Stimulated activated CD4-positive, alpha-beta T cell treated with anti-CD3 and anti-CD28 coated beads, Interleukin-1b, Interleukin-23, amount 100 ng/mL, for 1 hour (primary cell): ENCODE measurements at places on chromosomes 7 and 10.

DNA sequence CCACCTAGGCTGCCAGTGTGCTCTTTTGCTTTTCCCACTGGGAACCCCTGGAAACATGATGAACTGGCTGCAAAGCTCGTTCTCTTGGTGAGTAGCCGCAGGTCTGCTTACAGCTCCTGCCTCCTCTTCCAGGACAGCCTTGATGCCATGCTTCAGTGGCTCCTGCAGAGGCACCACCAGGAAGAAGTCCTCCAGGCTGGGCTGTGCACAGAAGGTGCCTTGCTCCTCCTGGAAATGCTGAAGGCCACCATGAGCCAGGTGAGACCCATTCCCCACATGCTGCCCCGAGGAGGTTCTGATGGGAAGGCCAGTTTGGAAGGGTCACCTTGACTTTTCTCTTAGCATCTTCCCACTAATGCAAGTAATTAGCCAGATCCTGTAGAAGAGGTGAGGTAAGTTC is 125.8 kb downstream of the LRRC18 start:
- no peak for DNase-seq

- DNase-seq: no peak
Measured at GRCh38 chr10:131630772-131631258, 270.0 kb upstream of the PPP2R2D start.

GRCh38 chr10:97466755-97467154 is 20.8 kb downstream of the ZDHHC16 start:
- DNase-seq: no peak

DNA sequence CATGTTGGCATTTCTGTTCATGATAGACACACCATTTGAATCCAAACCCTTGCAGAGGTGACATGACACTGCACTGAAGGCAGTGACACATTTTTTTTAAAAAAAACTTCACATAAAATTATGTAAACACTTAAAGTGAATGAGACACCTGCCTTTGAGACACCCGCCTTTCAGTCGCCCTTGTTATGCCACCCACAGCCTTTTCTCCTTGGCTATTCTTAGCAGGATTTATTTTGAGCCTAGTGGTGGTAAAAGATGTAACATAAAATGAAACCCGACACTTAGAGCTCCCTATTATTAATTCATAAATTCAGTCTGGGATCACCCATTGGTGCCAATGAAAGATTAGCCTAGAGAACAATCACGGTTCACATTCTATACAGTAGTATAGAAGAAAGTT is 161.3 kb downstream of the DYNC1I1 start:
- no peak for DNase-seq

GRCh38 chr10:131009791-131010190 is 301.7 kb downstream of the TCERG1L start:
- DNase-seq: no peak

DNA sequence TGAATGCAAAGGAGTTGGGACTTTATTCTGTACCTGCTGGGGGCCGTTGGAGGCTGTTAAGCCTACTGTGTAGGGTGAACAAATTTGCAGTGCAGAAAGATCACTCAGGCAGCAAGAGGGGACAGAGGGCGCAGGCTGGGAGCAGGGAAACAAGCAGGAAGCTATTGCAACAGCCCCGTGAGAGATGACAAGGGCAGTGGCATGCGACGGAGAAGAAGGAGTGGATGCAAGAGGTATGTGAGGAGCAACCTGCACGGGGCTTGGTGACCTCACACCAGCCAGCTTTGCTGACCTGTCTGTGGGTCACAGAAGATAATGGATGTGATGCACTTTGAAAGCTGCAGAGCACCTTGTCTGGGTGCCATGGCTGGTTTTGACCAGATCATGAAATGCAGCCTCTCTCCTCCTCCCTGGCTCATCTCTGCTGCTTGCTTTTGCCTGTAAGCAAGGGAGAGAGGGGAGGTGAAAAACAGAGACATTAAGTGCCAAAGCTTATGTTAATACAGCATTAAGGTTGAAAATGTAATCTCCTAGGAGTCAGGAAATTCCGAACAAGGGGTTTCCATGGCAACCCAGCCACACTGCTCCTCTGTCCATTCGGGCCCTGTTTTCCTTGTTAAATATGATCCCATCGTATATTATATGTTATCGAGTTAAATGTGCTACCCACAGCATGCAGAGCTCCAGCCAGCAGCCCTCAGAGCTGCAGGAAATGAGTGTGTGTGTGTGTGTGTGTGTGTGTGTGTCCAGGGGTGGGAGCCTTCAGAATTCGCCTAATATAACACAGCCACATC is 314.3 kb upstream of the ZMIZ1 start:
- no peak for DNase-seq

GRCh38 chr10:92857904-92858514 is 9.7 kb downstream of the EXOC6 start:
- no peak for DNase-seq

DNA sequence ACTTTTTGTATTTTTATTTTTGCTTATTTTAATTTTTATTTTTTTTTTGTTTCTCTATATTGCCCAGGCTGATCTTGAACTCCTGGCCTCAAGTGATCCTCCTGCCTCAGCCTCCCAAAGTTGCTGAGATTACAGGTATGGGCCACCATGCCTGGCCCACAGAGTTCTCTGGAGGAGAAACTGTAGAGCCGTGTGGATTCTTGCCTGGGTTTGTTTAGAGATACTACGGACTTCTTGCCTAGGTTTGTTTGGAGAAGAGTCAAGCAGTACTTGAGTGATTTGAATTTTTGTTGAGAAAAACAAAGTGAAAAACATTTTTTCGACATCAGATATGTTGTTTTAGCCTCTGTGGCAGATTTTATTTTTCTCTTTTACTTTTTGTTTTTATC is 99.0 kb downstream of the CAMK1D start:
- DNase-seq: no peak

DNA sequence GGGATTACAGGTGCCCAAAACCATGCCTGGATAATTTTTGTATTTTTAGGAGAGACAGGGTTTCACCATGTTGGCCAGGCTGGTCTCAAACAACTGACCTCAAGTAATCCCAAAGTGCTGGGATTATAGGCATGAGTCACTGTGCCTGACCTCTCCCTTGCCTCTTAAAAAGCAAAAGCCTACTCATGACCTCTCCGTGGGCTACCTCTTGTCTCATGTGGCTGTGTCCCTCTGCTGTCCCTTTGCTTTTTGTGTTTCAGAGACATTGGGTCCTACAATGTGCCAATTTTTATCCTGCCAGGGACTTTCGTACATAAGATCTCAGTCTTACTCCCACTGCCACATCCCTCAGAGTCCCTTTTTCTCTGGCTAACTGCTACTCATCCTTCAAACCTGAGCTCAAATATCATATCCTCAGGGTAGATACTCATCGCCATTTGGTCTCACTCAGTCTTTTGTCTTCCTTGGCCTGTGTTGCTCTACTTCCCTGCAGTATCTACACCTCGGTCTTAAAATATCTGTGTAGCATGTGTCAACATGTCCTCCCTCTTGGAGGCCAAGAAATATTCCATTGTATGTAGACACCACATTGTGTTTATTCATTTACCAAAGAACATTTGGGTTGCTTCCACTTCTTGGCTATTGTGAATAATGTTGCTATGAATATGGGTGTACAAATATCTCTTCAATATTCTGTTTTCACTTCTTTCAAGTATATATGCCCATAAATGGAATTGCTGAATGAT is 465.0 kb upstream of the KLF6 start:
- no peak for DNase-seq

DNA sequence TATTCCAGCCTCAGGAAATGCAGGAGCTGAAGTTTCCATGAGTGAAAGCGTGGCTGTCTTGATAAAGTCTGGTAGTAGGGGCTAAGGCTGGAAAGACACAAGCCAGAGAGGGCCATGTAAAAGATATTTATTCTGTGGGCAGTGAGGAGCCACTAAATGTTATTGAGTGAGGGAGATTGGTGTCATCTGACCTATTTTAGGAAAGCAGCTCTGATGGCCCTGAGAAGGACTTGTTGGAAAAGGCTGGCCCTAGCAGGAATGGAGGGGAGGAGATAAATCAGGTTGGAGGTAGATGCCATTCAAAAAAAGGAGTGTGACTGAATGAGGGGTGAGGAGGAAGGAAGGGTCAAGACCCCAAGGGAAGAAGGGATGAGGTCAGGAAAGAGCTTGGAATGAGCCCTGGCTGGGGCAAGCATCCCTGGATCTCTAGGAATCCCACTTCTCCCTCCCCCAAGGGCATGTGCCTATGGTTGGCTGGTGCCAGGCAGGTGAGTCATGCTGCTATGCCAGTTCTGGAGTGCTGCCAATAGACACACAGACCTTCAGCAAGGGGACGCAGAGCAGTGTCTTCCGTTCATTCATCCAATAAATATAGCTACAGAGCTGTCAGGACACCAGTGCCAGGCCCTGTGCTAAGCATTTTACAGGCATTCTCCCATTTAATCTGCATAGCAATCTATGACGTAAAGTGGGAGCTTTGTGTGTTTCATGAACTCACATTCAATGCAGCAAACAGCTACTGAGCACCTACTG is 2.0 kb downstream of the ANKRD2 start:
- no peak for DNase-seq

DNA sequence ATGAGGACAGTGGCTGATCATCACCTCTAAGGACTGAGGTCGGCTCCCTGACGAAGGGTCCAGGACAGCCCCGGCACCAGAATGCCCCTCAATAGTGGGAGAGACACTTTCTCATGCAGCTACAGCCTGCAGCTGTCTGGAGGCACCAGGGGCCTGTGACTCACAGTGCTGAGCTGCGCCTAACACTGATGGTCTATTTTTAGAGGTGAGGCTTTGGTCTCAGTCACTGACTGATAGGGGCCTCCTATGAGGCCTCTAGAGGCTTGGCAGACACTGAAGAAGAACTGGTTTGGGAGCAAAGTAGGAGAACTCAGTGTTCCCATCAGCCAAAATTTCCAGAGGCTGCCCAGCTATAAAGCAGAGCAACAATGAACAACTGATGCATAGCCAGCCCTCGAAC is 130.1 kb downstream of the COBL start:
- no peak for DNase-seq

- DNase-seq: no peak
Measured at GRCh38 chr7:162632-163297, 29.6 kb upstream of the FAM20C start.

- DNase-seq: no peak
Measured at GRCh38 chr10:43401627-43402026, 7.4 kb downstream of the HNRNPF start.

GRCh38 chr10:114064151-114065048 is 20.7 kb downstream of the ADRB1 start:
- DNase-seq: no peak

DNA sequence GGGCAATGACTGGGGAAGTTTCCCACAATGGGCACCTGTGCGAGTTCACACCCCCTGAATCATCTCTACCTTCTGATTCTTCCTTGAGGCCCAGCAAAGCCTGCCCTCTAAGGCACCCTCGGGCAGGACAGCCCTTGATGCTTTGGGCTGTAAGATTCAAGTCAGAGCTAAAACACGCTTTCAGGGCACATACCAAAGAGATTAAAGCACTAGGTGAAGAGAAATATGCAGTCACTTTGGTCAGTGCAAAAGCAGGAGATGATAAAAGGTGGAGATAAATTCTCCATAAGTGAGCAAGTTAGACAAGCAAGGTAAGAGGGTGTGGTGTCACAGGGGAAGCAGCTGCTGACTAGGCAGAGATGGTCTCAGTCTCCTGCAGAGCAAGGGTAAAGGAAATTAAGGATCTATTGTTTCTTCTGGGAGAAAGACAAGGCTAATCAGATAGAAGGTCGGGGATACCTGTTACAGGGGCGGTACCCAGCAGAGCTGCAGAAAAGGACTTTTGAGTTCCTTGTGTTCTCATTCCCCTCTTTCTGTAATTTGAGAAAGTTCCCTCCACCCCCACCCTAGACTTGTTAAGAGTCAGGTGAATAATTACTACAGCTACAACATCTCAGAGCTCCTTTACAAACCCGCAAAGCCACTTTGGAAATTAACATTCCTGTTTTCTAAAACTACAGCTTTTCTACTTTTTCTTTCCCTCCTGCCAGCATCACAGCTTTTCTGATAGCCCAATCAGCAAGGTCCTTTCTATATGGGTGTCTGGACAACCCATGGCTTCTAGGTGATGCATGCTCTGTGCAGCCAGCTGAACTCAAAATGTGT is 26.4 kb downstream of the PDLIM1 start:
- no peak for DNase-seq

DNA sequence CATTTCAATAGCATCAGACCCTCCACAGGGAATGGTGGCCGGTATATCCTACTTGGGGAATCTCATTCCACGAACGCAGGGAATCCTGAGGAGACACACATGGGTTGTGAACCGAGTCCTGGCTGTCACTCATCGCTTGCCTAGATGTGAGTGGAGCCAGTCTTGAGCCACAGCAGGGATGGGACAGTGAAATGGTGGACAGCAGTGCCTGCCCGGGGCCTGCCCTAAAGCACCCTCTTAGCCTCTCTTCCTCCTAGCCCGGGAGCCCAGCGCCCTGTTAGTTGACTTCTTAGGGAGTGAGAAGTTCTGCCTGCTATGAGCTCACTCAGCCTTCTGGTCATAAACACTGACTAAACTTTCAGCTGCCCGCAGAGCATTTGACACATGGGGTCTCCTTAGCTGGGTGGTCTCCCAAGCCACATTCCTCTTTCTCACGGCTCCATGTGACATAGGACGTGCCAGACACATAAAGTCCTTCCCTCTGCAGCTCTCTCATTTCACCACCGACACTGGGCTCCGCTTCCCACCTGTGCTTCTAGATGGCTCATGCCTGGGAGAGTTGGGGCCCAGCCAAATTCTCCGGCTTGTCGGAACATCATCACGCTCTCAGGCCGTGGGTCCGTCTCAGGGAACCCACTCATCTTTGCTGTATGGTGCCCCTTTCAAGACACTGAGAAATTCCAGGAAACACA is 60.9 kb downstream of the TCERG1L start:
- no peak for DNase-seq

DNA sequence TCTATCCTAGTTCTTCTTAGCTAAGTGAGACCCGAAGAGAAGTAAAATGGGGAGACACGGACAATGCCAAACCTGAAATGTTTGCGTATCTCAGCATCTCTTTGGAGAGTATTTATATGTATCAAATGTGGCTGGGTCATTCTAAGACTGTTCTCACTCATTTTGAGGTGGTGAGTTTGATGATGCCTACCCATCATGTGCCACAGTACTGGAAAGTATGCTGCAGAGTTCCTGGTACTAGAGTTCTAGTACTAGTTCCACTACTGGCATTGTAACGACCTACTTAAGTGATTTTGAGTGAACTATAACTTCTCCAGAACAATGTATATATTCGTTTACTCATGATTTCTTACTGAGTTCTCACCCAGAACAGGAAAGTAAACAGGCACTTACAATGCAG is 41.9 kb downstream of the ARMC3 start:
- DNase-seq: no peak
